ENCODE measurements at places on chromosomes 6 and 20.

DNA sequence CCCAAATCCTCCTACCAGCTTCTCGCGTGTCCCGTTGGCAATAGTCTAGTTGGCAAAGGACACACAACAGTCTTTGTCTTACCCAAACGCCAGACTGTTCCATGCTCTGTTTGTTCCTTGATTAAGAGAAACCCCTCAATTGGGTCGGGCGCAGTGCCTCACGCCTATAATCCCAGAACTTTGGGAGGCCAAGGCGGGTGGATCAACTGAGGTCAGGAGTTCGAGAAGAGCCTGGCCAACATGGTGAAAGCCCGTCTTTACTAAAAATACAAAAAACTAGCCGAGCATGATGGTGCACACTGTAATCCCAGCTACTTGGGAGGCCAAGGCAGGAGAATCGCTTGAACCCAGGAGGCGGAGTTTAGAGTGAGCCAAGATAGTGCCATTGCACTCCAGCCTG lies 153.7 kb downstream of the GRM4 start:
- DNase-seq = no peak

- DNase-seq = no peak
These were observed 3.1 kb downstream of the NTSR1 start for GRCh38 chr20:62711703-62712101.

- DNase-seq = no peak
These were observed 12.9 kb downstream of the OR2J2 start for GRCh38 chr6:29183594-29183993.

DNA sequence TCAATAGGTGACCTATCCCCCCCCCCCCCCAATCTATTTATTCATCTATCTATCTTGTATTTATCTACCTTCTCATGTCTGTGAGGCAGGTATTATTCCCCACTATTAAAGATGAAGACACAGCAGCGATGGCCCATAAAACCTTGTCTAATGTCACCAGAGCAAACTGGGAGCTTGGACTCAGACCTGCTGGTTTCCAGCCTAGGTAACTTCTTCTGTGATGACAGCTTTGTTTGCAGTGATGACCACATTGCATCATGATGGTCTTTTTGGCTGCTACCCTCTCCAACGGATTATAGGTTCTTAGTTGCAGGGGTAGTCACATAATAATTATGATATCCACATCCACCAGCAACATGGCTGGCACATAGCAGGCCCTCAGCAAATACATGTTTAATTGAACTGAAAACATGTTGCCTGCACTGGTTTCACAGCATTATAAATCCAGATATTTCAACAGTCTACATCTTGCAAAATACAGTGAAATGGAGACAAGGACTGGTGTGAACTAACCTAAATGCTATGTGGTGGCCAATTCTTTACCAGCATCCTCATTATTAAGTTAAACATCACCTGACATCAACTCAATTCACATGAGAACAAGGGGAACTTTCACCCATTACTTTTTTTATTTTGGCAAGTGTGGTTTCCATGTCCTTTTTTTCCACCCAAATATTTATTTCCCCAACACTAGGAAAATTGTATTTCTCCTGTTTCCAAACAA lies 712.5 kb upstream of the NRSN1 start:
- no peak for DNase-seq

DNA sequence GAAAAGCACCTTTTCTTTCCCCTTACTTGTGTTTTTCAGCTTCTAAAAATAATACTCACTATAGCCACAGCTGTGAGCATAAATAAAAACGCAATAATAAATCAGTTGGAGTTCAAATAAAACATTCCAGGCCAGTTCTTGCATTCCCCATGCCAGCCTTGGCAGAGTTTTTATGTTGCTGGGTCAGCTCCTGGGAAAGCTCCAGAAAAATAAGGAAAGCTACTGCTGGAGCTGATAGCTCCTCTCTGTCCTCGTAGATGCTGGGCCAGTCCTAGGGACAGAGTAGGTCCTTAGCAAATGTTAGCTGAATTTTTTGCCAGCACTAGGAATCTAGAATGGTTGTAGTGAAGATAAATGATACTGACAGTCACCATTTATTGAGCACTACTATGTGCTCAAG lies 389.0 kb upstream of the SYNCRIP start:
- no peak for DNase-seq

- DNase-seq = no peak
These were observed 10.2 kb upstream of the KIF16B start for GRCh38 chr20:16583474-16583873.

Measured in stimulated activated CD4-positive, alpha-beta T cell treated with anti-CD3 and anti-CD28 coated beads, Interleukin-4, amount 100 ng/mL, for 1 hour (primary cell).